Hepatic stellate cell (primary cell): ENCODE measurements at places on chromosomes 11 and 22.

DNA sequence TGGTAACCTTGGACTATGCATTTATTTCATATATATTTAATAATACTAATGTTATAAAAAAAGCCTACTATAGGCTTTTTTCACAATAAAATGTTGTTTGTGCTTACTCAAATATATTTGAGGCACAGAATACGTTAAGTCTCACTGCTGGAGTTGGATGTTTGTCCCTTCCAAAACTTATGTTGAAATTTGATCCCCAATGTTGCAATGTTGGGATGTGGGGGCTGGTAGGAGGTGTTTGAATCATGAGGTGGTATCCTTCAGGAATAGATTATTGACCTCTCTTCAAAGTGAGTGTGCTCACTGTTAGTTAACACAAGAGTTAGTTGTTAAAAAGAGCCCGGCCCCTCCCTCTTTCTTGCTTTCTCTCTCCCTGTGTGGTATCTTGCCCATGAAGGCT, 1295.9 kb downstream of the JRKL start:
- no peak for DNase-seq

- no peak for DNase-seq
Observed at GRCh38 chr11:2098691-2099515, 40.3 kb downstream of the IGF2 start.

DNA sequence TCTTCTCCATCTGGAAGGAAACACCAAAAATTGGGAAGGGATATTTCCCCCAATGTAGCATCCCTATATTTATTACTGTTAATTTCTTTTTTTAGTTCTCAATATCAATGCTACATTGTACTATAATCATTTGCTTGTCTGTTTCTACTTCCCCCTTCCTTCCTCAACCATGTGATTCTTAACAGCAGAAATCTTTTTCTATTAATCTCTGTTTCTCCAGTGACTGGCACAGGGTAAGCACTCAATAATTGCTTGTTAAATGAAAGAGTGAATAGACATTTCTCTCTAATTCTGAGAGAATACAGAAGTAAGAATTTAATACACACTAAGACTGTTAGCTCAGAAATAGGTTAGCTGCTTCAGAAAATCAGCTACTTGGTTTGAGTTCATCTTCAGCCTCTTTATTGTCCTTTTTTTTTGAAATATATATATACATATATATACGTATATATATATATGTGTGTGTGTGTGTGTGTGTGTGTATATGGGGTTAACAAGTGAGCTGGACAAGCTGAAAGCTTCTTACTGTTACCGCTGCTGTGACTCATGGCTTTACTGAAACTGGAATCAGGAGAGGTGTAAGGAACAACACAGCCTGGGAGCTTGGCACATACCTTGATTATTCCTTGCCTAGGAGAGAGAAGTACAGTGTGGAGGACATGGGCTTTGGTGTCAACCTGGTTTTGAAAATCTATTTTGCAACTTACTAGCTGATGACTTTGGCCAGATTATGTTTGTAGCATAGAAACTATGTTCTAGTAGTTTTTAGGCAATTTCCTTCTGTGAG, 26.2 kb upstream of the PDE3B start:
- DNase-seq: no peak

DNA sequence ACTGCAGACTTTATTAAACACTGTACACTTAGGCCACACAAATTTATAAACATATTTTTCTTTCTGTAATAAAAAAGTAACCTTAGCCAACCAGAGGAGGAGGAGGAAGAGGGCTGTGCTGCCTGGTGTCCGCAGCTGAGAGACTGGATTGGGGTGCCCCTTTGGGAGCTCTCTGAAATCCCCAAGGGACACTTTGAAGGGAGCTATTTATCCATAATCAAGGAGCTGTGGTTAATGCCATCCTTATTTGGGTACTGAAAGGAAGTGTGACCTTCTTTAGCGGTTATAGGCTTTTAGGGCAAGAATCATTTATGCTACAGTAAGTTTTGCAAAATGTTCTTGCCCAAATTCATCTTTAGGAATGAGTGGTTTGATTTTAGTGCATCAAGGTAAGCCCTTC, 125.8 kb downstream of the RASSF10 start:
- no peak for DNase-seq

DNA sequence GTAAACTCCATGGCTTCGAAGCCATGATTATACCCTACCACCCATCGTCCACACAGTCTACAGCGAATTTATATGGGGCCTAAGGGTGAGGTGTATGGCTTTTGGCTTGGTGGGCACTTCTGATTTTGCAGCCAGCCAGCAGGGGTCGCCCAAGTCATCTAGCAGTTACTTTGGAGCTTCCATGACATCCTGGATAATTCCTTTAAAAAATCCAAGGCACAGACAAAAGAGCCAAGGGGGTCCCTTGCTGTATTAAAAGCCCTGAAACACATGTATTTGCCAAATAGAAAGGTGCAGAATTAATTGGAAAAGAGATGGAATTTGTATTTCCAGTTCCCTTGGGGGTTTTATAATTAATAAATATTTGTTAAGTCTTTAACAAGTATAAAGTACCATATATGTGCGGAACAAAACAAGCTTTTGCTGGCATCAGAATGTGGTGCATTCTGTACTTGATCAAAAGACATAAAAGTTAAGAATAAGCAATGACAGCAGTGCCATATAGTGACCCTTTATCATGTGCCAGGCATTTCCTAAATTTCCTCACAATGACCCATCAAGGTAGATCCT, 132.8 kb upstream of the PITPNB start:
- DNase-seq: peak; percentile 30
